Liver (tissue), 10 donors: ENCODE measurements at places on chromosomes 6 and 20. TPM values are rescaled to one million over a fixed set of nuclear protein-coding genes. Genes with fewer than 3 reads are reported as not detected.

IL17F gene
- total RNA-seq, result not detected

PAK5 gene
- total RNA-seq, result 0.17 TPM

DNA sequence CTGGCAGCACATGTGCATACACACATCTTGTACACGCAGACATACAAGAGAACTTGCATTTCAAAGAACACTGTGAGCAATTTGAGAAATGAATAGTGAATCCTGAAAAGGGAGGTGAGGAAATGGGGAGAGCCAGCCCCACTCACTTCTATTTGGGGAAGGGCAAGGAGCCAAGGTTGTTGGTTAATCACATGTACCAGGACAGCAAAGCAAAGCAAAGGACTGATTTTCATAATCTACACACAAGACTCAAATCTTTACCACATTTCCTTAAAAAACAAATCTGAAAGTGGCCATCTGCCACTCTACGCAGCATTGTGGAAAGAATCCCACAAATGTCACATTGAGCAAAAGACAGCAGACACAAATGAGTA, 35.0 kb upstream of the KIF16B start:
- H3K4me1 ChIP-seq, result peaks cover 23% of the 10 kb centered on the region
- H3K4me3 ChIP-seq, result peak overlapping the region; percentile 35
- peak overlapping the region; percentile 39 for H3K27ac ChIP-seq

DNA sequence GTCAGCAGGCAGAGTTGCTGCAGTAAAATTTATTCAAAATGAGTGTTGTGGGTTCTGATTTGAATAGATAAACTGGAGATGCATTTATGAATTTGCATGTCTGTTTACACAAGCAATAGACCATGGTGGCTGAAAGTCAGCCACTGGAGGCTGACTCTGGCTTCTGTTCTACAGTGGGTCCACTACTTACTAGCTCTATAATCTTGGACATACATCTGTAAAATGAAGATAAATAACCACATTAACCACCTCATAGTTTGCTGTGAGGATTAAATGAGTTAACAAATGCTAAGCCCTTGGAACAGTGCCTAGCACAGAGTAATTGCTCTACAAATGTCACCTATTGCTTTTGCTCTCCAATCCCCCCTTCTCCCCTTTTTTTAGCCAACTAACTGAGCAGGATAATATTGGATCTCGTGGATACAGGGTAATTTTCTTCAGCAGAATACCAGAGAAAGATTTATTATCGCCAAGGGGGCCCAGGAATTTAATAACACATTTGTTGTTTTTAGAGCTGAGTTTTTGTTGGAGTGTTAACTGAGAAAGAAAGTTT, 1.4 kb upstream of the PM20D2 start:
- no peaks in the 10 kb centered on the region for H3K36me3 ChIP-seq
- no peak overlapping the region for H3K4me3 ChIP-seq
- no peak overlapping the region for H3K27ac ChIP-seq
- no peak for DNase-seq

GRCh38 chr20:15916623-15917022, 656.6 kb downstream of the KIF16B start:
- no peaks in the 10 kb centered on the region for H3K4me1 ChIP-seq
- H3K36me3 ChIP-seq, result no peaks in the 10 kb centered on the region
- DNase-seq, result no peak
- H3K27ac ChIP-seq, result no peak overlapping the region
- no peak overlapping the region for H3K4me3 ChIP-seq

- H3K27ac ChIP-seq, result no peak overlapping the region
- DNase-seq, result no peak
- H3K27me3 ChIP-seq, result no peaks in the 10 kb centered on the region
Measured at GRCh38 chr6:35534407-35535170, 21.9 kb upstream of the TULP1 start.

GRCh38 chr6:159716247-159717096, 10.8 kb upstream of the WTAP start:
- H3K4me1 ChIP-seq, result peaks cover 3% of the 10 kb centered on the region
- DNase-seq, result no peak
- H3K4me3 ChIP-seq, result no peak overlapping the region

- H3K27ac ChIP-seq, result no peak overlapping the region
- DNase-seq, result no peak
- H3K4me3 ChIP-seq, result no peak overlapping the region
- H3K4me1 ChIP-seq, result no peaks in the 10 kb centered on the region
- no peaks in the 10 kb centered on the region for H3K27me3 ChIP-seq
- no peaks in the 10 kb centered on the region for H3K36me3 ChIP-seq
Measured at GRCh38 chr6:132391391-132392269, 9.6 kb downstream of the MOXD1 start.
